Left renal cortex interstitium (tissue), 4 donors: ENCODE measurements at places on chromosomes 12 and 14. TPM values are rescaled to one million over a fixed set of nuclear protein-coding genes. Genes with fewer than 3 reads are reported as not detected.

- DNase-seq, result no peak
Observed at GRCh38 chr12:3720772-3721171, 32.1 kb downstream of the CRACR2A start.

FOXN4 gene
- polyA plus RNA-seq, result 1.1 TPM

DNA sequence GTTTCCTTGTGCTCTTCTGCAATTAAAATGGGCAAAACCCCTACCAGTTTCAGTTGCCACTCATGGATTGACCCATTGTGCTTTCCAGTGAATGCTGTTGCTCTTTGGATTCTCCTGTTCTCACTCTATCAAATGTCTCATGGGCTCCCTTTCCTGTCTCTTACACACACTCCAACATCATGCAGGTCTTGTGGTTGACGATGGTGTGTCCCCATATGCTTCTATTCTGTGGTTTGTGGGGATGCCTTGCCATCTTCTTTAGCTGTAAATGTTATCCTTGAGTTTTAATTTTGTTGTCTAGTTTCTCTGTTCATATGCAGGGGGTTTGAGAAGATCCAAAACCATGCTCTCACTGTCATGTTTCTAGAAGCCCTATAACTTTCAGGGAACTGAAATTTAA lies 31.9 kb upstream of the FBXO34 start:
- no peak for DNase-seq

- no peak for DNase-seq
Observed at GRCh38 chr12:55554296-55554695, 4.9 kb downstream of the OR6C4 start.

PRPF40B gene
- polyA plus RNA-seq, result 35.3 TPM

KRT8 gene
- polyA plus RNA-seq, result 212 TPM

ERP27 gene
- polyA plus RNA-seq, result 26.1 TPM

SLCO1B1 gene
- polyA plus RNA-seq, result not detected

DNA sequence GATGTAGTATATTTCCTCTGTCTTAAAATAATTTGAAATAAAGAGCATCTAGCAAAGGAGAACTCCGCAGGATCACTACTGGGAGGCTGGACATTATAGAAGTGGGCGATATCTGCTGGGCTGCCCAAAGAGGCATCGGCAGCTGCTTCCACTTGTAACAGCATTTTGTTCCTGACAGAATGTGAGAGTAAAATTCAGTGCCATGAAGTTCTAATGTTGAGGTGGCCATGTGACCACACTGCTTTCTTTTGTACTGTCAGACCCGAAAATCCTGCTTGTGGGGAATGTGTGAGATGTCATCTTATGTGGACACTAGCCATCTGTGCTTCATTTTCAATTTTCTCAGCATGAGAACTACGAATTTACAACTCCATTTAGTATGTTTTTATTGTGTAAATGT lies 151.9 kb downstream of the ACSS3 start:
- no peak for DNase-seq

- no peak for DNase-seq
Observed at GRCh38 chr14:23033801-23034497, 751 bp downstream of the PSMB5 start.

- no peak for DNase-seq
Observed at GRCh38 chr12:79508622-79509021, 182.1 kb downstream of the PAWR start.

DNA sequence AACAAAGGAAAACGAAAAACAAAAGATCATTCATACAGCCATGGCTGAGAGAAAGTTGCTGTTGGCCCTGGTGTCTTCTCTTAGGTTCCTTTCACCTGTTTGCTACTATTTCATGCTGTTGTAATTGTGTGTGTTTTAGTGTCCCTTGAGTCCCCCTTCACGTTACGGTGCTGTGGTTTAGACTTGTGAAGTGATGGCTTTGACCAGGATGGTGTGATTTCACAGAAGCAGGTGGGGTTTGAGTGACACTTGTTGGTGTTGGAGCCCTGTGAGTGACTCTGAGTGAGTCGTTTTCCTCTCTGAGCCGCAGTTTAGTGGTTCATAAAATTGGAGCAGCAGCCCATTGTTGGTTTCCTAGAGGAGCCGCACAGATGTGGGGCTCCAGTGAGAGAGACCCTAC lies 635.4 kb downstream of the VRK1 start:
- no peak for DNase-seq

DNA sequence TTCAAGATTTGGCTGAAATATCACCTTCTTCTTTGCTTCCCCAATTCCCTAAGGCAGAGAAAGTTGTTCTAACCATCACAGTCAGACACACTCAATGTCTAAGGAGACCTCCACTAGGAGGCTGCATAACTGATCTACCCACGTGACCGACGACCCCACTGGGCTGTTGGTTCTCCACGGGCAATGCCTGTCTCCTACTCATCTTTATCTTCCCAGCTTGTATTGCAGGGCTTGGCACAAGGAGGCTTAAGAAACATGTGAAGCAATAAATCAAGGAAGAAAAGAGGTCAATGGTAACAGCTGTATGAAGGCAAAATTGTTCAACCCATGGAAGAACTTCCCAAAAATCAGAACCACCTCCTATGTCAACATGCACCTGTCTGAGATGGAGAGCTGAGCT lies 27.1 kb downstream of the NT5DC3 start:
- no peak for DNase-seq

- DNase-seq, result no peak
Observed at GRCh38 chr12:79587368-79587767, 103.4 kb downstream of the PAWR start.

- DNase-seq, result no peak
Observed at GRCh38 chr12:80087486-80088213, 11.7 kb upstream of the OTOGL start.

FICD gene
- polyA plus RNA-seq, result 4.3 TPM

- DNase-seq, result no peak
Observed at GRCh38 chr14:68789821-68790643, 2.8 kb downstream of the ZFP36L1 start.

ENDOU gene
- polyA plus RNA-seq, result 0.31 TPM

ZNF385A gene
- polyA plus RNA-seq, result 11.7 TPM

SLC17A8 gene
- polyA plus RNA-seq, result 0.24 TPM
